ENCODE measurements at places on chromosomes 7 and 10.

- DNase-seq, result no peak
Measured at GRCh38 chr7:26096136-26096535, 55.9 kb upstream of the NFE2L3 start.

DNA sequence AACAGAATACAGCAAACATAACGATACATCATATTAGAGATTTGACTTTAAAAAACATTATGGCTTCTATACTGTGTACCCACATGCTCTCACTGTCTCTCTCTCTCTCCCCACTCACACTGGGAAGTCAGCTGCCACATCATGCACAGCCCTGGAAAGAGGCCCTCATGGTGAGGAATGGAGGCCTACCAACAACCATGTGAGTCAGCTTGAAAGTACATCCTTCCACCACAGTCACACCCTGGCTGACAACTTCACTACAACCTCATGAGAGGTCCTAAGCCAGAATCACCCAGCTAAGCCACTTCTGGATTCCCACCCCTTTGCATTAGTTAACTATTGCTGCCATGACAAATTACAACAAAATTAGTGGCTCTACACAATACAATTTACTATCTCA is 23.3 kb upstream of the GPR22 start:
- no peak for DNase-seq

DNA sequence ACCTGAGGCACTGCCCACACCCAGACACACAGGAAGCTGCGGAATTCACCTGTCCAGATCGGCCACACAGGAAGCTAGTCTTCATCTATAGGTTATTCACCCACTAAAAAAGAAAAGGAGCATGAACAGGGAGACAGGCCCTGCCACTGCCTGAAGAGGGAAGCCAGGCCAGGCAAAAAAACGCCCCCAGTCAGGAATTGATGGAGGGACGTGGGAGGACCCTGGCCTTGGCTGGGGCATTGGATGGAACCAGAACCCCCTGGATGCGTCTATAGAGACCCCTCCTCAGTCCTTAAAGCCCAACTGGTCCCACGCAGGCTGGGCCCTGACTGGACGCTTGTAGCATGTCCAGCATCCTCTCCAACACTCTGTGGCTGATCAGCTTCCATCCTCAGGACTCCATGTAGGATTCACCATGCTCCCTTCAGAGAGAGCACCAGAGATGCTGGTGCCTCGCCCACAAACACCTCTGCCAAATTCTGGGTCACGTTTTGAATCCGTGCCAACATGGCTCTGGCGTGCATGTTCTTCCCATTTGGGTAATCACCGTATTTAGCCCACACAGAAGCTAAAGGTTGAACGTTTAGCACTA is 259.3 kb upstream of the TCERG1L start:
- DNase-seq, result no peak

DNA sequence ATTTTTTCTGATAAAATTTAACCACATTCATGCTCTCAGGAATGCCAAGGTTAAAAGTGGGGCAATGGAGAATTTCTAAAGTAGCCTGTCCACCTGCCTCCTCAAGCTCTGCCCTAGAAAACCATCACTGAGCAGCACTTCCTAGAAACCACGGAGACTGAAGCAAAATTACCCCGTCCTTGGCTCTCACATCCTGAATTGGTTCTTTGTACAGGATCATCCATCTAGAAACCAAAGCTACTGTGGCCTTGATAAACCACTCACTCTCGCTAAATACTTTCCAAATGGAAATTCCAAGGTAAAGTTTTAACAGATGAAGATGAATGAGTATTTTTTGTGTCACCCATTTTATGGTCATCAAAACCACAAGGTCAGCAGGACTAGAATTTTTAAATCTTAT is 96.6 kb downstream of the AVL9 start:
- no peak for DNase-seq

GRCh38 chr10:76133597-76134255 is 702.3 kb downstream of the LRMDA start:
- DNase-seq, result no peak

GRCh38 chr7:47583739-47584535 is 2.0 kb upstream of the TNS3 start:
- no peak for DNase-seq

DNA sequence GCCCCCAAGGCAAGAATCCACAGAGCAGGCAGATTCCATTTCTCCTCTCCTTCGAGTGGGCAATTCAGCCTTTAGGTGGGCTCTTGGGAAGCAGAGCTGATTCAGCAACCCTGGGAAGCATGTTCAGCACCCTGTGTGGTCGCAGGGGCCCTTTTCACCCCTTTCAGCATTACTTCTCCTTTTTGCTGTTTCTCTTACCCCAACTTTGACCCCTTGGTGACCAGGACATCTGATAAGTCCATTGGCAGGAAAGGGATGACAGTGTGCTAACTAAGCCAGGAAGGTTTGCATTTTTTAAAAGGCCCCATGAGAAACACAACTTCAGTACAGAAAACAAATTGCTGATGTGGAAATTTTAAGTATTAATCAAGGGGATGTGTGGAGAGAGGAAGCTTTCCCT is 283.7 kb upstream of the NRP1 start:
- DNase-seq, result no peak

DNA sequence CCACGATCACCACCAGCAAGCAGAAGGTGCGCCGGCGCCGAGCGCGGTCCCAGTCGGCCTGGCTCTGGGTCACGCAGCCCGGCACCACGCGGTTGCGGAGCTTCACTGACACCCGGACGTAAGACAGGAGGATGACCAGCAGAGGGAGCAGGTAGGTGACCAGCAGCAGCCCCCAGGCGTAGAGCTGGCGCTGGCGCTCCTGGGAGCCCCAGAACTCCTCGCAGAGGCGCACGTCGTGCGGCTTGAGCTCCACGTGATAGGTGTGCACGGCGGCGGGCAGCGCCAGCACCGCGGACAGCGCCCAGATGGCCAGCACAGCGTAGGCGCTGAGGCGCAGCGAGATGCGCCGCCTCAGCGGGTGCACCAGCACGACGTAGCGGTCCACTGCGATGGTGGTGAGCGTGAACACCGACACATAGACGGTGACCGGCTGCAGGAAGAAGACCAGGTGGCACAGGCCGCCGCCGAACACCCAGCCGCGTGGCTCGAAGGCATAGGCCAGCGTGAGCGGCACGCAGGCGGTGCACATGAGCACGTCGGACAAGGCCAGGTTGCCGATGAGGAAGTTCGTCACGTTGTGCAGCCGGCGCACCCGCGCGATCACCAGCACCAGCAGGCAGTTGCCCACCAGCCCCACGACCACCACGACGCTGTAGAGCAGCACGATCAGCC is 920 bp downstream of the PRLHR start:
- peak; percentile 97 for DNase-seq

GRCh38 chr10:131636841-131637724 is 263.7 kb upstream of the PPP2R2D start:
- DNase-seq, result no peak

DNA sequence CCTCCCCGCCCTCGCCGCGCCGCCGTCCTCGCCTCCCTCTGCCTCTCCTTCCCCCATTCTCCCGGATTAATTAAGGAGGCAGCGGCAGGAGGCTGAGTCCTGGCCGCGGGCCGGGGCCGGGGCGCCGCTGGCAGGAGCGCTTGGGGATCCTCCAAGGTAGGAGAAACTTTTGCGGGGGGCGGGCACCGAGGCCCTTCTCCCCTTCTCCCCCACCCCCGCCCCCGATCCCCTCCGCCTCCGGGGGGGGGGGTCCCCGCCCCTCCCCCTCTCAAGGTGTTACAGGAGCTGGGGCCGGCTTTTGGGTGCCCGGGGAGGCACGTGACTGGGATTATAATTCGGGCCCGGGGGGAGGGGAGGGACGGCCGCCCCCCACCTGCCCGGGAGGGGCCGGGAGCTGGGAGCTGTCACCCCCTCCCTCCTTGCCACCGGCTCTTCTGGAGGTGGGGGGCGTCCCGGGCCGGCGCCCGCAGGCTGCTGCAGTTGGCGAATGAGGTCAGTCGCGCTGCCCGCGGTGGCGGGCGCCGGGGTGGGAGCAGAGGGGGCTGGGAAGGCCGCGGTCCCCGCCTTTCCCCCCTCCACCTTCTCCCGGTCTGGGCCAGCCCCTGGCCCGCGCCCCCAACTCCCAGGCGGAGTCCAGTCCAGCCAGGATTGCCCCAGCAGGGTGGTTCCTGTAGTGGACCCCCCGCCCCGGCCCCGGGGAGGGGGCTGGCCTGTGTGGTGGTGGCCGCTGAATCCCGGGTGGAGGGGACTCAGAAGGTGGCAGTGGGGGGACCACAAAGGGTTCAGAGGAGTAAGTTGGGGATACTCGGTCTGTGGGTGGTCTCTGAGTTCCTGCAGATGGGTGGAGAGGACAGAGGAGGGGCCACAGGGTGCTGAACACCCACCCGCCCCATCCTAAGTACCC is 567 bp downstream of the GTF2IRD1 start:
- DNase-seq, result no peak

DNA sequence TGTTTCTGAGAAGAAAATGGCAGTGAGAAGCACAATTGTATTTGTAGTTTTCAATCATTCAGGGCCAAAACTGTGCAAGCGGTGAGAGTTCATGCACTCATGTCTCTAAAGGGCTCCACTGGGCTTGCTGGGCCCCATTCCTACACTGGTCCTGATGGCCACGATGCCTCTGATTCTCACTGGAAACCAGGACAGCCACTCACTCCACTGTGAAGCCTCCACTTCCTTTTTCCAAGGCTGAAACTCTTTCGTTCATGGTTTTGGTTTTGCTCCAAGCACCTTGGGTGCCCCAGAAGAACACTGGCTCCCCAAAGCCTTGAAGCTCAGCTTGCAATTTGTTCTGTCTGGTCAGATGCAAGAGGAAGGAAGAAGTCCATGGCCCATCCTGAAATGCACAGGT is 390.0 kb upstream of the MKI67 start:
- no peak for DNase-seq

GRCh38 chr7:5431560-5432015 is 8.0 kb upstream of the TNRC18 start:
- DNase-seq, result no peak

DNA sequence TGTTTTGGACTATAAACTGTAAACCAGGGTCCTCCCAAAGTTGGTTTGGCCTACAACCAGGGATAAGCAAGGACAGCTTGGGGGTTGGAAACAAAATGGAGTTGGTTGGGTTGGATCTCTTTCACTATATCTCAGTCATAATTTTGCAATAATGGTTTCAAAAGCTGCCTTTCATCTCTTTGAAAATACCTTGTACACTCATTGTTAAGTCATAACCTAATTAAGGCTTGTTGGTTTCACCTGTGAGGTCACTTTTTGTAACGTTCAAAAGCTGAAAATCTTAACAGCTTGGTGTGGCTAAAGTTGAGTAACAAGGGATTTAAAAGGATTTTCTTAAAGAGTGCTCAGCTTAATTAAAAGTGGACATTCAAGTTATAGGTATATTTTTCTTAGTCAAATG is 476.1 kb downstream of the IPMK start:
- no peak for DNase-seq

GRCh38 chr7:16926283-16926682 is 44.5 kb upstream of the AGR3 start:
- peak; percentile 34 for DNase-seq

GRCh38 chr10:102400598-102401341 is 5.3 kb downstream of the NFKB2 start:
- no peak for DNase-seq

DNA sequence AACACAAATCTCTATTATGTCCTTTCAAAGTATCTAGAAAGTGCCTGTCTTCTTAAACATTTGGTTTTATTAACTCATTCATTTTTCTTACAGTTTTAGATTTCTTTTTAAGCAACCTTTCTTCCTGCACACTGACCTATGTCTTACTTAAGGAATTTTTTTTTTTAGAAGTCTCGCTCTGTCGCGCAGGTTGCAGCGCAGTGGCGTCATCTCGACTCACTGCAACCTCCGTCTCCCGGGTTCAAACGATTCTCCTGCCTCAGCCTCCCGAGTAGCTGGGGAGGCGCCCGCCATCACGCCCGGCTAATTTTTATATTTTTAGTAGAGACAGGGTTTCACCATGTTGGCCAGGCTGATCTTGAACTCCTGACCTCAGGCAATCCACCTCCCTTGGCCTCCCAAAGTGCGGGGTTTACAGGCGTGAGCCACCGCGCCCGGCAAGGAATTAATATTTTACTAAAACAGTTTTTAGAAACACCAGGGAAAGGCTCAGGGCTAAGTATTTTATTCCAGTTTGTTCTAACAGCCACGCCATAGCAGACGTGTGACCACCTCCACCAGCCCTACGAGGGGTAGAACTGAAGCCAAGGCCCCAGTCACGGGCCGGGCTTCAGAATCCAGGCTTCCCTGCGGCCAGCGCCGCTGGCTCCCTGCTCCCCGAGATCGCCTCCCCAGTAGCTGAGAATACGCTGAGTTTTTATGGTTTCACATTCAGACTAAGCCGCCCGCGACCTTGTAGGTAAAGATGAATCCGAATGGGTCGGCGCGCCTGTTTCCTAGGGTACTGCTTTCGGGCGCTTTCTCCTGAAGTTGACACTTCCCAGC is 941 bp upstream of the LUC7L2 start:
- peak; percentile 65 for DNase-seq

DNA sequence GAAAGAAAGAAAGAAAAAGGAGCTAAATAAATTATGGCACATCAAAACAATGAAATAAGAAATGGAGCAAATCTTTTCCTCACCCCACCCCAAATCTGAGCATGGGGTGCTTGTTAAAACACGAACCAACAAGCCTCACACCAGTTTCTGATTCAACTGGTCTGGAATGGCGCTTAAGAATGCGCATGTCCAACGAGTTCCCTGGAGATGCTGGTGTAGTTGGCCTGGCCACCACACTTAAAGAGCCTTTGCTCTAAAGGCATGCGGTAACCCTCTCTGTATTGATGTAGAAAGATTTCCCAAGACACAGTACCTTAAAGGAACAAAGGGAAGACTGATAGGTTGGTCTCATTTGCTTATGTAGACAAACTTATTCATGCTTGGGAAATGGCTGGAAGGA is 49.1 kb upstream of the STEAP1B start:
- peak; percentile 78 for DNase-seq

GRCh38 chr10:95604630-95605029 is 43.5 kb upstream of the SORBS1 start:
- DNase-seq, result peak; percentile 52

DNA sequence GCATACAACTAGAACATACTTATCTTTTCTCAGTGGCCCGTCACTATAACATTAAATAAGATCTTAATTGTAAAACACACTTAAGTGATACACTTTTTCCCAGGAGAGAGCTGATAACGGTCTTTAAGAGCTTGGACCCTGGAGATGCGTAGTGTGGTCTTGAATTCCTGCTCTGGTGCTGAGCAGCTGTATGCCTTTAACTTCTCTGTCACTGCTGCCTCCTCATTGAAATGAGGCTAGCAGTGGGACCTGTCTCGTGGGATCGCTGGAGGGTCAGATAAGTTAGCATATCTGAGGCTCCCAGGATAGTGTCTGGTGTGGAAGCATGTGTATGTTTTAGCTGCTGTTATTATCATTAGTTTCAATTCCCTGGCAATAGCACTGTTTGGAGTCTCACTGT is 194.9 kb downstream of the SDK1 start:
- DNase-seq, result no peak

GRCh38 chr7:1473864-1474512 is 14.7 kb upstream of the MICALL2 start:
- DNase-seq, result peak; percentile 93
